ENCODE measurements at places on chromosomes 2 and 18. TPM values are rescaled to one million over a fixed set of nuclear protein-coding genes. Genes with fewer than 3 reads are reported as not detected.

Gene TOGARAM2
- total RNA-seq = 4.3 TPM

Gene DPP10
- not detected for total RNA-seq

Gene MAP3K20
- total RNA-seq = 1.5 TPM

Gene IHH
- 0.12 TPM for total RNA-seq

Gene COBLL1
- total RNA-seq = 2.1 TPM

Gene SUCLG1
- 38.9 TPM for total RNA-seq

Gene ERMN
- total RNA-seq = 4.3 TPM

Gene GATA6
- 0.59 TPM for total RNA-seq

Gene TGFA
- 4.6 TPM for total RNA-seq

Gene RND3
- total RNA-seq = not detected

Gene TBR1
- total RNA-seq = not detected

Gene CCDC85A
- not detected for total RNA-seq

Gene SRD5A2
- not detected for total RNA-seq

Gene NOL4
- not detected for total RNA-seq

Gene CCDC150
- total RNA-seq = 0.82 TPM

Gene RIT2
- total RNA-seq = not detected

Gene REL
- 69.9 TPM for total RNA-seq

Gene PASK
- total RNA-seq = 80.5 TPM

Data from T-cell (primary cell).